ENCODE measurements at places on chromosomes 16 and 17.

GRCh38 chr17:78960928-78961327 lies 18.8 kb downstream of the LGALS3BP start:
- no peak for DNase-seq

GRCh38 chr17:74981979-74982662 lies 5.3 kb upstream of the CDR2L start:
- DNase-seq: peak; percentile 79

- no peak for DNase-seq
Measured at GRCh38 chr16:8708536-8708935, 34.1 kb downstream of the ABAT start.

GRCh38 chr17:51618476-51618875 lies 358.1 kb downstream of the UTP18 start:
- DNase-seq: no peak

- DNase-seq: peak; percentile 47
Measured at GRCh38 chr16:84700446-84701300, 873 bp downstream of the USP10 start.

DNA sequence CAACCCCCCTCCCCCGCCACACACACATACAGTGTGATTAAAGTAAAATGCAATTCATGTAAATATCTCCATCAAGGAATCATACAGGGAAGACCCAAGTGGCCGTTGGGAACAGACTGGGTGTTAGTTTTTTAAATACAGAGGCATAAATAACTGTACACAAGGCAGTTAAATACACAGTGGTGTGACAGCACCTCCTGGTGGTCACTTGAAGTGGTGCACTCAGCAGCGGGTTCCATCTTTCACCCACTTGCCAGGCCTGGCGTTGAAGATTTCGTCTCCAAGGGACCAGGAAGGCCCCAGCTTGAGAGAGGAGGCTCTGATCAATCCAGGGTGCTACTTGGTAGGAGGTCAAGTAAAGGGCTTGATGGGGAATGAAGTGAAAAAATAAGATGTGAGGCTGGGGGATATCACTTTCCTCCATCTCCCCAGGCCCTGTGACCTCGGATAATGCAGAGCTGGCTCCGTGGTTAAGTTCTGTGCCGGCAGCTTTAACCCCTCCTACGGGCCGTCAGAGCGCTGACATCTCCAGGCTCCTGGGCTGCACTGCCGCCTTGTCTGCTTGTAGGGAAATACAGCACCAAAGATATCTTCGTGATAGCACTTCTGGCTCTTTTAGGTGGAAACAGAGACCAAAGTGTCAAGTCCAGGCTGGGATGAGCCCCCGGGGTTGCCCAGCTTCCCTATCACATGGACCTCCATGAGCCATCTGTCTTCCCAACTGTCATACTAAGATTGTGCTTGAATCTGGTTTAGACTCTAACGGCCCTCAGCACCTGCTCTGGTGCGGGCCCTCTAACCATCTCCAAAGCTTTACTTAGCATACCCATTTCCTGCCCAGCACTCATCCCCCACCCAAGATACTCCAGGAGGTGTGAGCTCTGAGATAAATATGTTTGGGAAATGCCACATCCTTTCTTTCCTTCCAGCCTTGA lies 20.7 kb downstream of the LGALS9 start:
- DNase-seq: peak; percentile 59

GRCh38 chr17:3497101-3497500 lies 21.3 kb downstream of the ASPA start:
- DNase-seq: no peak

DNA sequence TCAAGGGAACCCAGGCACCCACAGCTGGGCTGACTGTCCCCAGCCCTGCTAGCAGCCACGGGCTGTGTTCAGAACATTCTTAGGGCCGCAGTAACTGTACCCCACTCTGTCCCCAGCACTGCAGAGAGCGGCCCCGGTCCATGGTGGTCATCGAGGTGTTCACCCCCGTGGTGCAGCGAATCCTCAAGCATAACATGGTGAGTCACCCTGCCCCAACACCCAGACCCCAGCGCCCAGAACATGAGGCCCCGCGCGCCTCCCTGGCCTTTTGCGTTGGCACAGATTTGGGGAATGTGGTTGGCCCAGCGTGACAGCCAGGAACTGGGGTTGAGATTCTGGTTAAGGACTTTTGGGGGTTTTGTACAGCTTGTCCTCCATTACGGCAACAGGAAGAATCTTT lies 114.9 kb upstream of the PLCG2 start:
- no peak for DNase-seq

- no peak for DNase-seq
Measured at GRCh38 chr17:70882504-70882903, 713.2 kb downstream of the KCNJ2 start.

GRCh38 chr17:35315283-35315682 lies 58.1 kb downstream of the SLFN11 start:
- no peak for DNase-seq

DNA sequence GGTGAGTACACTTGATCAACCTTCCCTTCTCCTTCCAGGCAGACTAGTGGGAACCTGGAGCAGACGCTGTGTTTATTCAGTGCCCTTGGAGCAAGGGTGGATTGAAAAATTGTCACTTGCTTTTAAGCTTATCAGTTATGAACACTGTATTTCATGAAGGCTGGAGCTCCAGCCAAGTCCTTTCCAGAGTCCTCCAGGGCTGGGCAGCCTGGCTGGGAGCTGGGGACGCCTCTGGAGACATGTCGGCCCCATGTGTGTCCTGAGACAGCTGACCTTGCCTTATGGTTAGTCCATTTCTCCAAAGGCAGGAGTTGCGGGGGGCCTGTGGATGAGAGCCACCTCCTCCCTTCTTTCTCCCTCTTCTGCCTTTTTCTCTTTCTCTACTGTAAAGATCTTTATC lies 67.0 kb downstream of the RAP1GAP2 start:
- DNase-seq: no peak

GRCh38 chr16:46807336-46807735 lies 23.6 kb downstream of the C16orf87 start:
- no peak for DNase-seq

DNA sequence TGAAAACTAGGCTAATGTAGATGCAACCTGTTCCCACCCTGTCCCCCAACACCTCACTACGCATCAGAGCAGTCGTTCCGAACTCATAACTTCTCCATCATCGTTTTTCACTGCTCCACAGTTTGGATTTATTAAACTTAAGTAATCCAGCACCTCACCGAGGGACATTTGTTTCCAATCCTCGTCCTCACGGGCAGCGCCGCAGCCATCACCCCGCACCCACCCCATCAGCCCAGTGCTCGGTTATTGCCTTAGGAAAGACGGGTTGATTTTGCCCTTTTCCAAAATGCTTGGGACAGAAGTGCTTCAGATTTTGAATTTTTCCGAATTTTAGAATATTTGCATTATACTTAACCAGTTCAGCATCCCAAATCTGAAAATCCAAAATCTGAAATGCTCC lies 71.0 kb upstream of the DOC2B start:
- peak; percentile 17 for DNase-seq

GRCh38 chr16:84476401-84476800 lies 28.1 kb downstream of the MEAK7 start:
- DNase-seq: no peak

GRCh38 chr17:82021900-82022309 lies 773 bp downstream of the CENPX start:
- DNase-seq: no peak

DNA sequence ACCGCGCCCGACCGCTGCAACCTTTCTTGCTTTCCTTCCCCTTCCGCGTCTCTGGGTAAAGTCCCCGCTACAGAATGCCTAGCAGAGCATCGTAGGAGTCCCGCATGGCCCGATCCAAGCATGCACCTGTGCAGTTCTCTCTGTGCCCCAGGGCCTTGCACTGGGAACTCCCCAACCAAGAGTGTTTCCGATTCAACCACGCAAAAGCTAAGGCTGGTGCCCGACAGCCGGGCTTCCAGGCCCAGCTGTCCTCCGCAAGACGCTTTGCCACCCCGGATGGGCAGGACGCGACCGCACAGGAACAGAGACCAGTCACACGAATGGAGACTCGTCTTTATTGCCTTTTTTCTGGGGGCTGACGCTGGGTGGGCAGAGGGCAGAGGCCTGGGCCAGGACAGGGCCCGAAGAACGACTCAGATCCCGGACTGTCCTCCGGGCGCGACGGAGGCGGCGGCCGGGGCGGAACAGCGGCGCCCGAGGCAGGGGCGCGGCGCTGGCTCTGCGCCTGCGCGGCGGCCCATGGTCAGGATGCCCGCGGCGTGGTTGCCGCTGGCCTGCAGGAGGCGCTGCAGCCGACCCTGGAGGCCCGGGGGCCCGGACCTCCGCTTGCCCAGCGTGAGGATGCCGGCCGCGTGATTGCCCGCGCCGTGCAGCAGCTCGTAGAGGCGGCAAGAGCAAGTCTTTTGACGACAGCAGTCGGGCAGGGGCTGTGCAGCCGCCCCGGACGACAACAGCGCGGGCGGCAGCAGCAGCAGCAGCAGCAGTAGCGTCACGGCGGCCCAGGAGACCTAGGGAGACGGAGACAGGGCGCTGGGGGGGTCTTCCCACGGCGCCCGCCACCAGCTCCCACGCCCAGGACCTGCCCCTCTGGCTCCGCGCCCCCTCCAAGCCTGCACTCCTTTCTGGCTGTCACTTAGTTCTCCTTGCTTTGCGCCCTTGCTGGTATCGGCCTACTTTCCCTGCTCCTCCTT lies 1.2 kb downstream of the HCRT start:
- peak; percentile 81 for DNase-seq

- DNase-seq: no peak
Measured at GRCh38 chr17:41678411-41678906, 10.2 kb upstream of the EIF1 start.
